Liver (tissue), 10 donors: ENCODE measurements at places on chromosomes 3 and 15.

GRCh38 chr15:74585191-74585590 is 30.4 kb upstream of the CLK3 start:
- no peak for DNase-seq

DNA sequence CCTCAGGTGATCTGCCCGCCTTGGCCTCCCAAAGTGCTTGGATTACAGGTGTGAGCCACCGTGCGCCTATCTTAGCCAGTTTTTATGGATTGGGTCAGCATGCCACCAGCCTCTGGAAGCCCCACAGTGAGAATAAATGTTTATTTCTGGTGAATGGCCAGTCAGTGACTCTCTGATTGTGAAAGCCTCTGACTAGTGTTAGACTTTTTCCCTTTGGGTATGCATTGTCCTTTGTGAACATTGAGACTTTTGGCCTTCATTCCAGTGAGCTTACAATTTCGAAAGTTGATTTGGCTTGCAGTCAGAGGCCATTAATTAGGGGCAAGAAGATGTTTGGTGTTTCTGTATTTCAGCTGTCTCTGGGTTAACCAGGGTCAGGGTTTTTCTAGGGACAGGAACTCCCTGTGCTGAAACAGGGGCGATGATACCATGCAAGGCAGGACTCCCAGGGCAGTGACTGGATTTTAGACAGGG is 274.5 kb upstream of the C2CD4B start:
- no peak for DNase-seq

DNA sequence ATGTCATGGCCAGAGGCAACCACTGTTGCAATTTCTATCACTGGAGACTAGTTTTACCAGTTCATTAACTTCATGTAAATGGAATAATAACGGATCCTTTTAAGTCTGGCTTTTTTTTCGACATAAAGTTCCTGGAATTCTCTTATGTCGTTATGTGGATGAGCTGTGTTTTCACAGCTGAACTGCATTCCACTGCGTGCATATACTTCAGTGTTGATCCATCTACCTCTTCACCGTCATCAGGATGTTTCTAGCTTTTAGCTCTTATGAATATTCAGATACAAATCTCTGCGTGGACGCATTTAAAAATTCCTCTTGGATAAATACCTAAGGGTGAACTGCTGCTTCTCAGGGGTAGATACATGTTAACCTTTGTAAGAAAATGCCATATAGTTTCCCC is 15.6 kb upstream of the CYFIP1 start:
- no peak for DNase-seq

- DNase-seq, result no peak
Measured at GRCh38 chr3:146274833-146275232, 23.9 kb upstream of the PLSCR4 start.

DNA sequence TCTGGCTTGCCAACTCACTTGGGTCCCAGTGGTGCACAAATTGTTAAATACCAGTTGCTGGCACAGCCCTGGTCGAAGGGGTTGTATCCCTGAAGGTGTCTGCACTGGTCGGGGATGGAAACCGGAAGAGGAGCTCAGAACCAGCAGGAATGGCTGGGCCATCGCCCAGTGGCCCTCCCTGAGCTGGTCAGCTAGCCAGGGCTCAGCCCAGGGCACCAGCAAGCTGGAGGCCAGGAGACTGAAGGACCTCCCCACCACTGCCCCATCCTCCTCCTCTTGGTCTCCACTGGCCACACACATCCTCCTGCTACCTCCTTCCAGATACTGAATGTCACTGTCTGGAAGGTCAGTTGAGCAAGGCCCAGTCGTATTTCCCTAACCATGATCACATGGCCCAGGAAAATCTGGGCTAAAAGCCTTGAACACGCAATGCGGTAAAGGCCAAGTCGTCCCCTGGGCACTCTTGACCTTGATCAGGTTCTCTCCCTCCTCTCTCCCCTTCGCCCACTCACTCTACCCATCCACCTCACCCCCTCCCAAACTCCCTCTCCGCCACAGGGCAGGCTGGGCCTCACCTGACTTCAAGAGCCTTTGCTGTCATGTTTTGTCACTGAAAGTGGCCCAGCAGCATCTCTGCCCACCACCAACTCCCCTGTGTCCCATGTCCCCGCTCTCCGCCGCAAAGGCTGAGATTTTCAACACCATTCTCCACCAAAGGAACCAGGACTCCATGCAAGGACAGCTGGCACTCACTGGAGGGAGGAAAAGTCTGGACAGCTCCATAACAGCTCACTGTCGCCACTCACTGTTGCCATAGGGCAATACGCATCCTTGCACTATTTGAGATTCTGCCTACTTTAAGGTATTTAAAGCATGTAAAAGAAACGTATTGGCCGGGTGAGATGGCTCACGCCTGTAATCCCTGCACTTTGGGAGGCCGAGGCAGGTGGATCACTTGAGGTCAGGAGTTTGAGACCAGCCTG is 12.1 kb downstream of the ZDHHC19 start:
- no peak for DNase-seq
